ENCODE measurements at places on chromosomes 2 and 18.
A peak's percentile ranks its signal among the peaks of the same experiment; 100 is the strongest.

- DNase-seq, result no peak
Measured at GRCh38 chr2:223786236-223786635, 51.1 kb downstream of the AP1S3 start.

GRCh38 chr2:199602896-199603717, 145.4 kb upstream of the SATB2 start:
- no peak for DNase-seq

DNA sequence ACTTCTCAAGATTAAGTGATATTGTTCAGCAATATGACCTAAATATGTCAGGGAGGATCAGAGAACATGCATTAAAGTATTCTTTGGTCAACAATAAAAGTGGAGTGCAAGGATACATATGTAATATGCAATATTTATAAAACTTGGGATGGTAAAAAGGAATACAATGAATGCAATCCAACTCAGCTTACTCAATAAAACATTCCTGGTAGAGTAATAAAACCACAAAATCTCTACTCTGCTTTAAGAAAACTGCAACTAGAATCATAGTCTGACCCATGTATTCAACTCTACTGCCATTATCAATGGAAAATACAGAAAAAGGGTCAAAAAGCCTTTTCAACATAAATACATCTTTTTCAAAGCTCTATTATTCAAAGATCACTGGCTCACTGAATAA, 11.6 kb downstream of the IRS1 start:
- DNase-seq, result no peak

DNA sequence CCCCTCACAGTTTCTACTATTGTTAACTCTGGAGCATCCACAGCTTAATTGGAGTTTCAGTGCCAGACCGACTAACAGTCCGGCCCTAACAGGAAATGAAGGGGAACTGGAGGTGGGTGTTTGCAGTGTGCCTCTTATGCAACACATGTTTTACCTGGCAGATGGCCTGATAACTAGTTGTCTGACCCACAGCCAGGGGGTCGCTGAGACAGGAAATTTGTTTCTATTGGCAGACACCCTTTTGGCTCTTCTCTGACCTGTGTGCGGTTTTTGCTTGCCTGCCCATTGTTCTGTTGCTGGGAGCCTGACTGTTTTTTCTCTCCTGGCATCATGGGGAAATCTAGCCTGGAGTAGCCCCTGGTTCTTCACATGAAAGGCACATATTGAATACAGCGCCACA, 1329.8 kb downstream of the DSC3 start:
- no peak for DNase-seq

DNA sequence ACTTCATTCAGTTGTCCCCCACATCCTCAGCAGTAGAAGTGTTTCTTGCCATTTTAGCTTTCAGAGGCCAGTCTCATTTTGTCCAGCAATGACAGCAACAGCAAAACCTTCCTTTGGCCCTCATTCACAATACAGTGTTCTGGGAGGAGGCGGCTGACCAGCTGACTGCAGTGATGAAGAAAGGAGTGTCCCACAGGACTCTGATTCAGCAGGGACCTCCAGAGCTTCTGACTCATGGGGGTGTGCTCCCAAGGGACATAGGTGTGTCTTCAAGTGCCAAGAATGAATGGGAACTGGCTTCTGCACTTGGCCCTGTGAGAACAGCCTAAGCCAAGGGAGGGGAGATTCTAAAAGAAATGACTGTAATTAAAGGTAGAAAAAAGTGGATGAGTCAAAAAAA, 147.0 kb upstream of the PELI1 start:
- peak; percentile 71 for DNase-seq

- no peak for DNase-seq
Measured at GRCh38 chr18:33578518-33579348, 714 bp downstream of the ASXL3 start.

GRCh38 chr2:151802315-151802714, 25.9 kb downstream of the ARL5A start:
- no peak for DNase-seq

- DNase-seq, result no peak
Measured at GRCh38 chr2:39947294-39948015, 168.4 kb upstream of the THUMPD2 start.

DNA sequence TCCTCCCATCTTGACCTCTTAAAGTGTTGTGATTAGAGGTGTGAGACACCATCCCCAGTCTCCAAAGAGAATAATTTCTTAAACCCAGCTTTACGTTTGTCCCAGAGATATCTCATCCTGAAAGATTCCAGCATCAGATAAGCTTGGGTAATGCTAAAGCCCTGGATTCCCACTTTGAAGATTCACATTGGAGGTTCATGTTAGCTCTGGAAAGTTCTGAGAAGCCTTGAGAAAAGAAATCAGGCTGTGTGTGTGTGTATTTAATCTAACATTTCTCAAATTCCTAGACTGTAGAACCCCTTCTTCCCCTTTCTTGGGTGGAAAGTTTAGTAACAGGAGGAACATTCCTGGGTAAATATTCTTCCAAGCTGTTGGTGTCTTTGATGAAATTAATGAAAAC, 18.0 kb downstream of the ZNF532 start:
- no peak for DNase-seq

DNA sequence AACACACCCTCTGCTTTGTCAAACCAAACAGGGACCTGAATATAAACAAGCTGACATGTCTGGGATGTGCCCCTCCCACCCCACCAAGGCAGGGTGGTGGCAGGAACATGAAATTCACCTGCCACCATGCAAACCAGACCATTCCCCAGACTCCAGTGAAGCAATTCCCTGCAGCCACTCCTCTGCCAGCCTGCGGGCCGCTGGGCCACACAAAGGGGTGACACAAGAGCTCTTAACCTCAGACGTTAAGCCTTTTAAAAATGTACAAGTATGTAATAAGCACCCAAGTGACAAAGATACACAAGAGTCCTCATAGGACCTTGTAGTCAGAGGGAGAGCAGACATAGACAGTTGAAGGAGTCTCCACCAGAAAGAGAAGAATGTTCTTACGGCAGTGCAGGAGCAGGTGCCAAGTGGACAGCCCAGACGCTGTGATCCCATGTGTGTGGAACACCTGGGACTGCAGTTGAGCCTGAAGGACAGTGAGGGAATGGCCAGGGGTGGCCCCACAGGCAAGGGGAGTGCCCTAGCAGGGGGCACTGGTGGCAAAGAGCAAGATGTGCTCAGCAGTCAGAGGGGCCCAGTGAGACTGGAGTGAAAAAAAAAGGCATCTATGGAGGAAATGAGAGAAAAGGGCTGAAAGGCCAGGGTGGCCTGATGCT, 36.9 kb downstream of the CRACDL start:
- no peak for DNase-seq

GRCh38 chr2:238097988-238098871, 1.9 kb upstream of the ESPNL start:
- peak; percentile 47 for DNase-seq

DNA sequence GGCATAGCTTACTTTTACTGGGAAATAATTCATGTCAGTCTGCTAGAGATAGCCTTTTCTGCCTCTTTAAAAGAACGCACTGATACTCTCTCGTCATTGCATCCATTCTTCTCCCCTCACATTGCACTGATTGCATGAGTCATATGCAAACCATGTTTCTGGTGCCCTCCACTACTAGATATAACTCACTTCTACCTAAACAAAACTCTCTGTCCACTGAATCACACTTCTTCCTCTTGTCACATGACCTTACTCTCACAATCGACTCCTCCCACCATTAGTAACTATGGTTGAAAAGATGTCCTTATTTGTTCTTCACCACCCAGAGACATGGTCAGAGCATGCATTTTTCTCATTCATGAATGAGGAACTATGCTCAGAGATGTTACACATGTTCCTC, 158.0 kb downstream of the CSRNP3 start:
- no peak for DNase-seq
